ENCODE measurements at places on chromosomes 6 and 20.

- no peak for DNase-seq
These were observed 329.6 kb downstream of the TAF4 start for GRCh38 chr20:61736001-61736635.

- DNase-seq: no peak
These were observed 16.1 kb upstream of the LAMP5 start for GRCh38 chr20:9498322-9498721.

GRCh38 chr6:118739696-118740353 is 88.4 kb upstream of the CEP85L start:
- DNase-seq: peak; percentile 28

GRCh38 chr6:31385041-31385440 is 18.4 kb upstream of the MICA start:
- no peak for DNase-seq

GRCh38 chr6:68238097-68238601 is 396.9 kb upstream of the ADGRB3 start:
- peak; percentile 39 for DNase-seq

GRCh38 chr20:40688129-40689099 is 622 bp downstream of the MAFB start:
- DNase-seq: no peak

DNA sequence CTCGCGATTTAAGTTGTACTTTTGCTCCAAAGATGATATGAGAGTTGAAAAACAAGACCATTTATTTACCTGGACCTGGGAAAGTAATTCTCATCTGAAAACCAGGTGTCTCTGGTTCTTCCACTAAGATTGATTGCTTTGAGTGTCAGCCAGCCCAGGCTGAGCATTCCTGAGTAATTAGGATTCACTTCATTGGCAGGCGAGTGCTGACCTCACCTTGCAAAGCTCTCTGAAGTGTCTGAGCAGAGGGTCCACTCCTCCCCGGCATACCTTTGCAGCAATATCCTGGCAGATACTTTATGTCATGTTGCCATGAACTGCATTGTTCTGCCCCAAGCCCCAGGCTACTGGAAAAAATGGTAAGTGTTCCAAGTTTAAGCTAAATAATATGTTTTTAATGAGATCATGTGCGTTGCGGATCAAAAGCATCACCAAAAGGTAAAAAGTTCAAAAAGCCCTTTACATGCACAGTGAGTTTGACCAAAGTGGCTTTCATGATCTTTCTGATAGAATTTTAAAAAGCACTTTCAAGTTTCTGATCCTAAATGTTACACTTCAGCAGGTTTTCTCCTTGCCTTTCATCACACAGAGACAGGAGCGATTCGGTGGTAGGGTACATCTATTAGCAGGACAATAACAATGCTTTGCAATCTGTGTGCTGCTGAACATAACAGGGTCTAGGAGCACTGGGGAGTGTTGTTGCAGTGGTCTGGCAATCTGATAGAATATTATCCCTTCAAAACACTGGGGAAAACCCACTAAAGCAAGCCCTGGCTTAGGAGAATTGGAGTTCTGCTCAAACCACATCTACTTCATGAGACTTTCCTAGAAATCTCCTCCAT is 127.8 kb upstream of the EEF1E1 start:
- DNase-seq: no peak

- DNase-seq: peak; percentile 57
These were observed 230.9 kb upstream of the DTNBP1 start for GRCh38 chr6:15893556-15894253.

- DNase-seq: no peak
These were observed 103.2 kb downstream of the FBXO5 start for GRCh38 chr6:152879681-152880080.

DNA sequence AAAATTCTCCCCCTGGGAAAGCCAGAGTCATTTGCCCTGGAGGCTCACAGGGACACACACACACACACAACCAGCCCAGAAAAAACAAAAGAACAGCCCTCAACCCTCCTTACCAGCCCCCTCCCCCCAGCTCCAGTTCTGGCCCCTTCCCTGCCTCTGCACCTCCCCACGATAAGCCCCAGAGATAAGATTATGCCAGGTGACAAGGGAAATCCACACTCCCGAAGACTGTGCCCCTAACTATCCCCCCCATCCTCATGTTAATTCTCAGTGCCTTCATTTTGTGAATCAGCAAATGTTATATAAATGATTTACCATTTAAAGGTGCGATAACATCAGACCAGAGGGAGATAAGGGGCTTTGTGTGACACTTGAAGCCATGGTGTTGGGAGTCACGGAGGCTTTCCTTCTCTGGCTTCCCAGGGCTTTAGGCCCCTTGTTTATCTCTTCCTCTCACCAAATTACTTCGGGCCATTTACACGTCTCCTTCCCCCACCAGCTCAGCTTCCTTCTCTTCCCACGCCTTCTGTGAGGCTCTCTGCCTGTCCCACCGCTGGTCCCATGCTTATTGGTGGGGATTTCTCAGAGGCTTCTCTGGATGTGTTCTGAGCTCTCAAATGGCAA is 12.5 kb upstream of the FOXC1 start:
- no peak for DNase-seq

GRCh38 chr20:25188218-25188617 is 7.3 kb upstream of the ENTPD6 start:
- no peak for DNase-seq

DNA sequence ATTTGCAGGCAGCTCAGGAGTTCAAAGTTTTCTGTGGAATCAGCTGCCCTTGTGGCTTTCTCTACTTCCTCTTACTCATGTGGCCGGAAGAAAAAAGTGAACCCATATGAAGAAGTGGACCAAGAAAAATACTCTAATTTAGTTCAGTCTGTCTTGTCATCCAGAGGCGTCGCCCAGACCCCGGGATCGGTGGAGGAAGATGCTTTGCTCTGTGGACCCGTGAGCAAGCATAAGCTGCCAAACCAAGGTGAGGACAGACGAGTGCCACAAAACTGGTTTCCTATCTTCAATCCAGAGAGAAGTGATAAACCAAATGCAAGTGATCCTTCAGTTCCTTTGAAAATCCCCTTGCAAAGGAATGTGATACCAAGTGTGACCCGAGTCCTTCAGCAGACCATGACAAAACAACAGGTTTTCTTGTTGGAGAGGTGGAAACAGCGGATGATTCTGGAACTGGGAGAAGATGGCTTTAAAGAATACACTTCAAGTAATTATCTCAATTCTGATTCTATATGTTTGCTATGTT is 1.1 kb downstream of the MGME1 start:
- peak; percentile 54 for DNase-seq

GRCh38 chr6:3377536-3378397 is 79.1 kb downstream of the SLC22A23 start:
- no peak for DNase-seq

DNA sequence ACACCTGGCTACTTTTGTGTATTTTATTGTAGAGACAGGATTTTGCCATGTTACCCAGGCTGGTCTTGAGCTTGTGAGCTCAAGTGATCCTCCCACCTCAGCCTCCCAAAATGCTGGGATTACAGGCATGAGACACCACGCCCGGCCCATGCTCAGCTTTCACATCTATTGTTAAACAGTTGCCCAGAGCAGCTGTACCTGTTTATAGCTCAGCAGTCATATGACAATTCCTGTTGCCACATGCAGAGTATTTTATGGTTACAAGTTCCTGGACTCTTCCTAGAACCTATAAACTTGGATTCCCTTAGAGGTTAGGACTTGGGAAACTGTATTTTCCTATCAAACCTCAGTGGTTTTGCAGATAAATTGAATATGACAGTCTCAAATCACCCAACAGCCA is 188.3 kb upstream of the KCNG1 start:
- no peak for DNase-seq

GRCh38 chr20:62805155-62805710 is 598 bp downstream of the OGFR start:
- DNase-seq: no peak

- no peak for DNase-seq
These were observed 194.6 kb downstream of the ZDHHC14 start for GRCh38 chr6:157575436-157576145.

DNA sequence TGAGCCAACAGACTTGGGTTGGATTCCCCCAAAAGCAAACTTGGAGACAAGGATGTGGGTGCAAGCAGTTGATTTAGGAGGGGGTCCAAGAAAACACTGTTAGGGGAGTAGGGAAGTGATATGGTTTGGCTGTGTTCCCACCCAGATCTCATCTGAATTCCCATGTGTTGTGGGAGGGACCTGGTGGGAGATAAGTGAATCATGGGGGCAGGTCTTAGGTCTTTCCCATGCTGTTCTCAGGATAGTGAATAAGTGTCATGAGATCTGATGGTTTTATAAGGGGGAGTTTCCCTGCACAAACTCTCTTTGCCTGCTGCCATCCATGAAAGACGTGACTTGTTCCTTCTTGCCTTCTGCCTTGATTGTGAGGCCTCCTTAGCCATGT is 542.6 kb downstream of the DHX35 start:
- DNase-seq: no peak

All from cardiac fibroblast (primary cell).